ENCODE measurements at places on chromosomes 7 and 10. TPM values are rescaled to one million over a fixed set of nuclear protein-coding genes. Genes with fewer than 3 reads are reported as not detected.

UCMA gene
- not detected for total RNA-seq

DNA sequence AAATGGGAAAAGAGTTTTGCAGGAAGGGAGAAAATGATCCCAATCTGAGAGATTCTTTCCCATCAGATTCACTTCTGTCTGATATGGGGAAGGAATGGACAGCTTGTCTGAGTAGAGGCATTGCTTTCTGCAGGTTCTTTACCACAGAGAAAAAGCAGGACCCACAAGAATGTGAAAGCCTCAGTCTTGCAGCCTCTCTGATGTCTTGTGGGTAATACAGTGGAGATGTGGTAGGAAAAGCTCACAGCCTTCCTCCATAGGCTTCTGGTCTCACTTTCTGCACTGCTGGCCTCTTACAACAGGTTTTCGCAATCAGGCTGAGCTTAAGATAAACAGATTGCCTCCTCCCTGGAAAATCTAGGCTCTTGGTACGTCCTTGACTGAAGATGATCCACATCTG, 551 bp downstream of the IFIT1 start:
- H3K4me1 ChIP-seq = peaks cover 62% of the 10 kb centered on the region
- peak overlapping the region; percentile 65 for H3K4me3 ChIP-seq
- peak; percentile 82 for DNase-seq
- no peaks in the 10 kb centered on the region for H3K36me3 ChIP-seq
- no peaks in the 10 kb centered on the region for H3K27me3 ChIP-seq
- H3K27ac ChIP-seq = peak overlapping the region; percentile 84

GRCh38 chr7:82443547-82444219, at the start of gene CACNA2D1:
CACNA2D1 (minus strand) TSS chr7:82443777.
- peak within 1 kb of the TSS; percentile 97 for H3K27ac ChIP-seq
- DNase-seq = peak; percentile 94
- peak within 1 kb of the TSS; percentile 78 for H3K4me3 ChIP-seq
- no peaks in the 10 kb centered on the region for H3K36me3 ChIP-seq
- no peaks in the 10 kb centered on the region for H3K4me1 ChIP-seq

DNA sequence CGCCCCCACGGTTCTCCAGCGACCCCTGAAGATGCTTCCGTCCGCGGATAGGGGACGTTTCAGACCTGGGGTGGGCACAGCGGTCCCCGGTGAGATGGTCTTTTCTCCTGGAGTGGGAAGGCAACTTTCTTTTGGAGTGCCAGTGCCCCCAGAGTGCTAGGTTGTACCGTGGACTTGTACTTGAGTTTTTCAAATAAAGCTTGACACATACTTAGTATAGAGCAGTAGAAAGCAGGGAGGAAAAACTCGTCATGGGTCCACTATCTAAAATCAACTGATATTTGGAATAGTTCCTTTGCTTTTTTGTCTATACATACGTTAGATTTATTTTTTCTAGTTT, 28.4 kb downstream of the RBM20 start:
- no peak for DNase-seq
- peak overlapping the region; percentile 66 for H3K4me3 ChIP-seq
- no peaks in the 10 kb centered on the region for H3K36me3 ChIP-seq
- H3K27me3 ChIP-seq = no peaks in the 10 kb centered on the region

DNA sequence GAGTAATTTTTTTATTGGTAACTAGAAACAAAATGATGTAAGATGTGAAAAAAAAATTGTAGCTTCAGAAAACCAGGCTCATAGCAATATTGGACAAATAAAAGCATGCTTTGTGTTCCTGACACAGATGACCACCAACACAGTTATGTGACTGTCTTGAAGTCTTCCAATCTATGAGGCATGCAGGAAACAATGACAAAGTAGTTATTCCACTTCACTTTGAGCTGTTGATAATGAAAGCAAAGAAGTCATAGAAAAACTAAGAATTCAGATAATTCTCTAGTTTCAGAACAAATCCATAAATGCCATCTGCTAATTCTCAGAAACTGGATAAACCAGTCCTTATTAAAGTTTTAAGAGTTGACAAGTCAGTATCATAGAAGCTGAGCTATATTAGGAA, 378.4 kb upstream of the SEMA3D start:
- no peak overlapping the region for H3K4me3 ChIP-seq
- no peak overlapping the region for H3K27ac ChIP-seq
- H3K36me3 ChIP-seq = no peaks in the 10 kb centered on the region

DNA sequence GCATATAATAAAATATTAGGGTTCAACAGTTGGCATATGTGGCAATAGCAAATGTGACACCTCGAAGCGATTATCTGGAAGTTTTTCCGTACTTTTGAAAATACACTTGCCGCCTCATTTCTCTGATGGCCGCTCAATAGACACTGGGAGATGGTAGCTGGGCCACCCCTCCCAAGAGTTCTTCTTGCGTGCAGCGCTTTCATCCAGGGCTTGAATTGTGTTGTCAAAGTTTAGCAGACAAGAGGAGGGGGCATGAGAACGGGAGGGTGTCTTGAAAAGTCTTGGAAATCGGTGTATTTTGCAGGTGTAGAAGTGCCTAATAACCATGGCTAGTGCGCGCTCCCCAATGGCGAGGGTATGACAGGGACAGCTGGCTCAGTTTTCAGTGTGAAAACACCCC, 8.5 kb downstream of the PTF1A start:
- H3K4me3 ChIP-seq = no peak overlapping the region
- no peak overlapping the region for H3K27ac ChIP-seq
- peaks cover 6% of the 10 kb centered on the region for H3K4me1 ChIP-seq
- H3K27me3 ChIP-seq = peaks cover 12% of the 10 kb centered on the region
- H3K36me3 ChIP-seq = no peaks in the 10 kb centered on the region

- DNase-seq = no peak
- H3K27ac ChIP-seq = no peak overlapping the region
- H3K36me3 ChIP-seq = no peaks in the 10 kb centered on the region
- H3K27me3 ChIP-seq = no peaks in the 10 kb centered on the region
- H3K4me1 ChIP-seq = no peaks in the 10 kb centered on the region
- H3K4me3 ChIP-seq = no peak overlapping the region
Measured at GRCh38 chr7:96266580-96266979, 55.3 kb downstream of the SLC25A13 start.

BTBD16 gene
- not detected for total RNA-seq

DNA sequence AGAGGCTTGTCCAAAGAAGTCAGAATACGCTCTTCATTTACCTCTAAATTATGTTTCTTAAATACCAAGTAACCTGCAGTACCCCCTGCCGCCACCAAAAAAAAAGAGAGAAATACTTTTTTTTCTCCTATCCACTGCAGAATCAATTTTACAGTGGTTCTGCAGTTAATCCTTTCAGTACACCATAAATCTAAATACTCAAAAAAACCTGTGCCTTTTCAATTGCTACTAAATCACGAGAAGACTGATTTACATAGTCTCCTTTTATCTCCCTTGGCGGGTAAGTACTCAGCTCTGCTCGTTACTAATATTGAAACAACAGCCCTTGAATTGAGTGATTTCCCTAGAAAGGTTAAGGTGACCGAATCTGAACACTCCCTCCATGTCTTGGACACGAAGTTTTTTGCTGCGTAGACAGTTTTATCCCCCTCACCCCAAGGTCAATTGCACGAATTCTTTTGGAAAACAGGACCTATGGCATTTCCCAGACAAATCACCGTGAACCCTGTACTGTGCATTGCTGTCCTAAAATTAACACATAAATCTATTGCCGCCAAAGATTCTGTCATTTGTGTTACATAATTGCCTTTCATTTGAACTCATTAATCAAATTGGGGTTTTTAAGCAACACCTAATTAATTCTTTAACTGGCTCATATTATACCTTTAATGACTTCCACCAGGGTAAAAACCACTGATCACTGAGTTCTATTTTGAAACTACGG, 512 bp upstream of the VIM start:
- peak overlapping the region; percentile 81 for H3K4me3 ChIP-seq

DNA sequence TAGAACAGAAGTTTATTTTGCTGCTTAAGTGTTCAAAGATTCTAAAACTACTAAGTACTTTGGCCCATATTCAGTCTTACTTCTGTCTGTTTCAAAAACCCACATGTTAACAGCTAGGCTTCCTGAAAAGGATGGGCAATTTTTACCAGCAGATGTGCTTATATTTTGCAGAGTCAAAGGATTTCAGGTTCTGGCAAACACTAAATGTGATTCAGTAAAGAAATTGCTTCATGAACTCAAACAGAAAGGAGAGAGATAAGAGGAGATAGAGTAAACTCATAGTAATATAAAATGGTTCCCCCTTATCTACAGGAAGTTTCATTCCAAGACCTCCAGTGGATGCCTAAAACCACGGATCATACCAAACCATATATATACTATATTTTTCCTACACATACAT, 248.5 kb downstream of the AGMO start:
- no peak overlapping the region for H3K4me3 ChIP-seq
- H3K4me1 ChIP-seq = no peaks in the 10 kb centered on the region
- no peak for DNase-seq
- H3K27me3 ChIP-seq = no peaks in the 10 kb centered on the region
- H3K36me3 ChIP-seq = no peaks in the 10 kb centered on the region
- no peak overlapping the region for H3K27ac ChIP-seq

All from esophagus muscularis mucosa (tissue), 4 donors.